ENCODE measurements at places on chromosomes 2 and 18. TPM values are rescaled to one million over a fixed set of nuclear protein-coding genes. Genes with fewer than 3 reads are reported as not detected.

- no peak for DNase-seq
Measured at GRCh38 chr2:152486737-152487400, 151.9 kb downstream of the FMNL2 start.

GRCh38 chr2:24122366-24123194 lies 554 bp downstream of the PFN4 start:
- DNase-seq = no peak

GRCh38 chr2:46988230-46988629 lies 72.6 kb upstream of the MCFD2 start:
- DNase-seq = no peak

GRCh38 chr2:44290261-44290660 lies 15.0 kb downstream of the SLC3A1 start:
- no peak for DNase-seq

GRCh38 chr18:3130344-3130743 lies 89.4 kb downstream of the MYOM1 start:
- no peak for DNase-seq

DNA sequence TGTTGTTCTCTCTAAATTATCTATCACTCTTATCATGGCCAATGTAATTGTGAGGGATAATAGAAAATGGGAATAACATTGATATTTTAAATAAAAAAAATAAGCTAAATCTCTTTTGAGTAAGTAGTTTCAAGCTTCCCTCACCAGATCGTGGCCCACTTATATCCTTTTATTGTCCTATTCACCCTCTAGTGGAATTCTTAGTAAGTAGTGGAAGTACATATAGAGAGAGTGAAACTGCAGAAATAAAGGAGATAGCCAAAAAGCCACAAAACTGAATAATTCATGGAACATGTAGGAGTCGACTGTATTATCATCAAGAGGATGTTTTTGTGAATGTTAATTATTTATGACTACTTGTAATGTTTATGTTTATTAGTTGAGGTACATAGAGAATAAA lies 66.1 kb upstream of the DTNA start:
- no peak for DNase-seq

- no peak for DNase-seq
Measured at GRCh38 chr2:223096235-223096970, 44.4 kb downstream of the KCNE4 start.

DNA sequence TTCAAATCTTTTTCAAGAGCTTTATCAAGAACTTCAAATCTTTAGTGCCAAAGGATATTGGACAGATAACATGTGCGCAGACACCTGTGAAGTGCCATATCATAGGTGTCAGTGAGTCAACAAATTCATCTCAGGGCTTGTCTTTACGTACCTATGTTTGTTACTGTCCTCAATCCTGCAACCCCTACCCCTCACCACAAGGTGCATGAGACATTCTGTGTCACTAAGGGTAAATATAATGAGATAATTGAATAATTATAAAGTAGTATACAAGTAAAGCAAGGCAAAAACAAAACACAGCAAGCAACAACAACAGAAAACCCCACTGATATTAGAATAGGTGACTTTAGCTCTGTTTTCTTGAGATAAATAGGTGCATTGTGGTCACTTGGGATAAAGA lies 1495.8 kb upstream of the TMEFF2 start:
- no peak for DNase-seq

DNA sequence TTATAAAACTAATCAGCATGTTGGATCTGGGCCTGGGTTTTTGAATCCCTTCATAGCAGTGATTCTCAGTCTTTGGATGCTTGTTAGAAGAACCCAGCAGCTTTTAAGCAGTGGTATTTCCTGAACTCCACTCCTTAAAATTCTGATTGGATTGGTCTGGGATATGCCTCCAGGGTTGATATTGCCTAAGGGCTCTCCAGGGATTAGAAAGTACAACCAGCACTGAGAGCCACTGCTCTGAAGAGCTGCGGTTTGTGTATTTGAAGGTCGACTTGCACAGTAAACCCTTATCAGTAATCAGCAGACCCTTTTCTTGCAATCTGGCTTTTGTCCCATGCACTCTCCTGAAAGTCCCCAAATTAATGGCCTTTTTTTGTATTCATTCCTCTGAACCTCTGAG lies 17.0 kb upstream of the RBMS1 start:
- DNase-seq = no peak

The SPP2 gene
- not detected for total RNA-seq

The EVX2 gene
- total RNA-seq = not detected

The PKDCC gene
- 0.11 TPM for total RNA-seq

The RMDN2 gene
- total RNA-seq = 0.89 TPM

The INHA gene
- total RNA-seq = not detected

The GRHL1 gene
- 1.4 TPM for total RNA-seq

The HJURP gene
- 52.4 TPM for total RNA-seq
